ENCODE measurements at places on chromosomes 16 and 17.
A peak's percentile ranks its signal among the peaks of the same experiment; 100 is the strongest.

DNA sequence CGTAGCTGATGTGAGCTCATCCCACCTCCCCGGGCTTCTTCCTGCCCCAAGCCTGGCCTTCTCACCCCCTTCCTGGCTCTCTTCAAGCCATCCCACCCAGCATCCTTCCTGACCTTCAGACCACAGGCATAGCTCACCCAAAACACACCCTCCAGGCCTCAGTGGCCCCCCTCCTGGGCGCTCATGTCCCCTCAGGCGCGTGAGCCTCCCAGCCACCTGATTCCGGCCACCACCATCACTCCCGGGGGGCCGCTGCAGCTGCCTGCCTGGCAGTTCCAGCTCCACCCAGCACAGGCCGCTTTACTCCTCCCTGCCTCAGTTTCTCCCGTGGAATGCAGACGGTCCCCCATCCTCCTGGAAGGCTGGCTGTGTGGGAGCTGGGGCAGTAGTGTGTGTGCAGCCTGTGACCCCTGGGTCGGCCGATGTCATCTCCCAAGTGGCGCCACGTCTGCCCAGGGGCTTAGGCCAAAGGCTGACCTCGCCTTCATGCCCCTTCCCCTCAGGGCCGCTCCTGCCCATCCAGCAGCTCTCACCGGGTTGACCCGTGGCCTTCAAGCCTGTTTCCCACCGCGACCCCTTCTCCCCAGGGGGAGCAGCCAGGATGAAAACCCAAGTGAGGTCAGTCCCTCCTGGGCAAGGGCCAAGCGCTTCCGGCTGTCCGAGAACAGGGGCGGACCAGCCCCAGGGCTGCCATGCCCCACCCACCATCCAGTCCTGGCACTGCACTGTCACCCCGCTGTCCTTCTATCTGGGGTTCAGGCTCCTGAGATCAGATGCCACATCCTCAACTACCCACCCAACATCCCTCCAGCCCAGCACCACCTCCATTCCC is 11.9 kb upstream of the CHMP6 start:
- no peak for DNase-seq

- peak; percentile 47 for DNase-seq
Measured at GRCh38 chr16:81006211-81006812, 373 bp downstream of the CMC2 start.

DNA sequence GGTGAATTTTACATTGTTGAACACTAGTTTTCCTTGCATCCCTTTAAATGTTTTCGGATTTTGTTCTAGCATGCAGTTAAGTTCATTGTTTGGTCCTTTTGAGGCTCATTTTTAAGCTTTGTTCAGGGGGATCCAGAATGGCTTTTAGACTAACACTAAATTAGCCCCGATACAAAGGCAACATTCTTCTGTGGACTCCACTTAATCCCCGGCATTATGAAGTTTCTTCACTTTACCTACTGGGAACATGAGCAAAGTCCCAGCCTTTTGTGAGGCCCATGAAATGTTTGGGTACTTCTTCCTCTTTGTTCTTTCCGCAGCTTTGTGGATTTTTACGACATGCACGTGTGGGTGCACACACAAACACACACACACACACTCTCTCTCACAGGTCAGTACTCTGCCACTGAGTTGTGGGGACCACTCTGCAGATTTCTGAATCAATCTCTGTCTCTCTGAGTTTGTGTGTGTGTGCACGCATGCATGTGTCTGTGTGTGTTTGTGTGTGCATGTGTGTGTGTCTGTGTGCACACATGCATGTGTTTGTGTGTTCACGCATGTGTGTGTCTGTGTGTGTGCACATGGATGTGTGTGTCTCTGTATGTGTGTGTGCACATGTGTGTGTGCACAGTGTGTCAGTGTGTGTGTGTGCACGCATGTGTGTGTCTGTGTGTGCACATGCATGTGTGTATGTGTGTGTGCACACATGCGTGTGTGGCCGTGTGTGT is 240.4 kb upstream of the TNRC6C start:
- no peak for DNase-seq

DNA sequence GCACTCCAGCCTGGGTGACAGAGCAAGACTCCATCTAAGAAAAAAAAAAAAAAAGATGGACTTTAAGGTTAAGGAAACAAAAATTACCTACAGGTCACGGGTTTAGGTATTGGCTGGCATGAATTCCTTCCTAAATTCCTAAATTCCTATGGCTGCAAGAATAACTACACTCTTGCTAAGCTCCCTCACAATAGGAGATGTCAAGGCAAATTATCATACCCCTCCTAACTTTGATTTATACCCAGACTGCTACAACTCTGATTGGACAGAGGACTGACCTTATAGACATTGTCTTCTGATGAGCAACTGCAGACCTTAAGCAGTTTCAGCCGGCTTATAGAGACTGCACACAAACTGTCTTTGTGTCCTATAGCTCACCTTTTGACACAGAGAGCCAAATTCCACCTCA is 25.1 kb upstream of the TMC7 start:
- DNase-seq, result no peak

- no peak for DNase-seq
Measured at GRCh38 chr17:76585033-76585648, 519 bp downstream of the ST6GALNAC2 start.

GRCh38 chr17:2655546-2655945 is 56.0 kb downstream of the CLUH start:
- no peak for DNase-seq

- DNase-seq, result no peak
Measured at GRCh38 chr16:58422809-58423208, 30.5 kb downstream of the GINS3 start.

DNA sequence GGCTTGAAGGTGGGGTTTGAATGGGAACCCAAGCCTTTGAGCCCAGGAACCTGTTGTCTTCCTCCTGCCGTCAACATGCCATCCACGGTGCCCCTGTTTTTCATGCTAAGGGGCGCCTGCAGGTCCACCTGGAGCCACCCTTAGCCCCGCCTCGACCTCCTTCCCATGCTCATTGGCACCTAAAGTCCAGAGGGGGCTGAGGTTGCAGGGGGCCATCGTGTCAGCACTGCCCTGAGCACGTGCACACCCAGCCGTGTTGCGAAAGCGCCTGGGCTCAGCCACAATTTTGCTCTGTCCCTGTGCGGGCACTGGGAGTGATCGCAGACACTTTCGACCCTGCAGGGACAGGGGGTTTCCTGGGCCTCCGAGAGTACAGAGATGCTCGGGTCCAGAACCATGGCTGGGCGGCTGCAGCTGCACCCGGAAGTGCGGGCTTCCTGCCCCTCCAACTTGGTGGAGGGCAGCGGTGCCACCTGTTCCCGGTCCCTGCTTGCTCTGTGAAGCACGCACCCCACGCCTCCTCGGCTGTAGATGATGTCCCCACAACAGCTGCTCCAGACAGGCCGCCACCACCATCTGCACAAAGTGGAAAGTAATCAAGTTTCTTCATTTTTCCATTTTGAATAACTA is 454.7 kb downstream of the CDH8 start:
- DNase-seq, result no peak

- no peak for DNase-seq
Measured at GRCh38 chr16:48161906-48162305, 6.1 kb upstream of the ABCC12 start.

Data from stimulated activated CD8-positive, alpha-beta memory T cell treated with anti-CD3 and anti-CD28 coated beads, Interleukin-12 subunit alpha, Interleukin-12 subunit beta, amount 100 ng/mL, for 1 hour (primary cell).